ENCODE measurements at places on chromosomes 1 and 21.

GRCh38 chr1:51354416-51354815, 24.1 kb upstream of the TTC39A start:
- no peak for DNase-seq

DNA sequence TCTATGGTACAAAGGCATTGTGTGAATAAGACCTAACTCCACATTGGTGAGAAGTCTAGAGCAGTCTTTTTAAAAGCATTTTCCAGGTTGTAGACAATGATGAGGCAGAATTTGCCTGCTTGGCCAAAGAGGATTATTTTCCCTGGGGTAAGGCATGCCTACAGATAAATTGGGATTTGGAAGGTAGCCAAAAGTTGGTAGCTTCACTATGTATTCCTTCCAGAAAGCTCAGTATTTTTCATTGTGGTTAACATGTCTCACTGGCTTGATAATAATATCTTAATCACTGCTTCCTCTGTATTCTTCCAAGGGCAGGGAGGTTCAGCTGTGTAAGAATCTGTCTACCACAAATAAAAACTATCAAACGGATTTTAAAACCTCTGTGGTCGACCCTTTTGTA, 590.8 kb upstream of the PRMT6 start:
- no peak for DNase-seq

- no peak for DNase-seq
Measured at GRCh38 chr1:157069601-157070000, 24.1 kb upstream of the ARHGEF11 start.

DNA sequence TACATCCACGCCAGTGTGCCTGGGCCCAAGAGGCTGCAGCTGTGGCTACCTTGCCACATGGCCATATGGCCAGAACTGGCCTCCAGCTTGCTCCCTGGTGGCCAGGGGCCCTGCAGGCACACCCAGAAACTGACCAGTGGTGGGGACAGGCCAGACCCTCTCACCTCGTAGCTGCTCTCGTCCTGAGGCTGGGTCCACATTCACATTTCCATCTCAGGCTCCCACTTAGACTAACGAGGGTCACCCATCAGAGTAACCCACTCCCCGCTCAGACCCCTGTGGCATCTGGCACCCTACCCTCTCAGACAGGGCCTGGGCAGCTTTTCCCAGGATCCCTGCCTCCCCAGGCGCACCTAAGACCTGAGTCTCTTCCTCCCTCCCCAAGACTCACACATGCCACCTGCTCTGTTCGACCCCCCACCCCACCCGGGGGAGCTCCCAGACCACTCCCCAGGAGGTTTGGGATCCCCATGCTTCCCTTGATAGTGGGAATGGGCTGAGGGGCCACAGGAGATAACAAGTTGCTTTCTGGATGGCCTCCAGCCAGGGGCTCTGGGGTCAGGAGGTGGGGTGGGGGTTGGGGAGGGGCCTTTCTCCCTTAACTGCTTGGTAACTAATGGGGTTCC, 21.3 kb upstream of the RNU1-4 start:
- DNase-seq: no peak

DNA sequence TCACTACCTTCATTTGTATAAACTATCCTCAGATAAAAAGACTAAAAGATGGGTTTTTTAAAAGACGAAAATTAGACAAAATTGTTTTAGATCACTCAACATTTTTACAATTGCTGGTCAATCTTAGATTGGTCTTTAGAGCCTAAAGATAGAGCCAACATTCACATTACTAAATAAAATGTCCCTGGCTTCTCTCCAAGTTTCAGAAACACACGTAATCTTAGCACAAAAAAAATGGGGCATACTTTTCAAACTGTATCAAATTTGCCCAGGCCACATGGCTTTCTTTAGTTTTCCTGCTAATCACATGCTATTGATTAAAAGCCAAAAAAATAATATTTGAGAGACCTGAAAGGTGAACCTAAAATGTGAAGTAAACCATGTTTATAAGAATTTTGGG, 288.1 kb downstream of the DPYD start:
- DNase-seq: no peak

GRCh38 chr1:39757501-39757900, 13.6 kb downstream of the OXCT2 start:
- DNase-seq: no peak

DNA sequence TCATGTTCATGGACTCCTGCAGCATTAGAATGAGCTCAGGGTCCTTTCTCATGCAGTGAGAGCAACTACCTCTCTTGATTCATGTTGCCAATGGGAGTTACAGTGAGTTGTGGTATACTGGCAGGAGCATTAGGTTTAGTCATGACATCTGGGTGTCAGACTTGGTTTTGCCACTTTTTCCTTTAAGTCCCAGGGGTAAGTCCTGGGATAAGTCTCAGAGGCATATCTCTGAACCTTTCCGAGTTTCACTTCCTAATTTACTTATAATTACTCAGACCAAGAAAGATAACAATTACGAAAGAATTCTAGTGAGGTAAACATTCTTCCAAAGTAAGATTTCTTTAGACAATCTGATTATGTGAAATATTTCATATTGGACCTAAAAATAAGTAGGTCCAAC, 606.0 kb downstream of the SMYD3 start:
- DNase-seq: peak; percentile 30

GRCh38 chr1:54081306-54082270, 28.2 kb downstream of the TCEANC2 start:
- peak; percentile 84 for DNase-seq

- no peak for DNase-seq
Measured at GRCh38 chr1:202270871-202271326, 70.8 kb downstream of the UBE2T start.

DNA sequence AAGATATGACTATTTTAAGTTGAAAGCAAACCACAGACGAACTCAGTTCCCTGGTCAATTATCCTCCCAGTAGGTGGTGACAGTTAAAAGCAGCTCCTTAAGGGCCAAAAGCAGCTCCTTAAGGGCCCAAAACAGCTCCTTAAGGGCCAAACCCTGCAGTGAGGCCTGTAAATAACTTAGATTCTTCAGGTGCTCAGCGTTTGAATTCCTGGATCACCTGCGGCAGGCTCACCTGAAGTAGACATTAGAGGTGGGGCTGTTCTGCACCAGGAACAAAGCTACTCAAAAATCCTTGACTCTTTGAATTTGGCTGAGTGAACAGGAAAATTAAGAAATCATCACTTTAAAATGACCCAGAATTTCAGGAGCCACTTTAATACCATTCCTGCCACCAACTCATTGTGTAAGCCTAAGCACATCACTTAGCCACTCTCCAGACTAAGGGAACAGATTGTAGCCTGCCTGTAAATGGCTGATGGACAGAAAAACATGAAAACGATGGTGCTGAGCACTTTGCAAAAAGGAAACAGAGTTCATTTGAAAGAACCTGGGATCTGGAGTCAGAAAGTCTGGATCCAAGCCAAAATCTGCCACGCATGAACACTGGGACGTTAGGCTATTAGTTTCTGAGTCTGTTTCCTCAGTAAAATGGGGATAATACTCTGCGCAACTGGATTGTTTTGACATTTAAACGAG, 126.9 kb downstream of the LRIG2 start:
- no peak for DNase-seq

GRCh38 chr1:100506217-100506616, 31.7 kb upstream of the GPR88 start:
- no peak for DNase-seq

DNA sequence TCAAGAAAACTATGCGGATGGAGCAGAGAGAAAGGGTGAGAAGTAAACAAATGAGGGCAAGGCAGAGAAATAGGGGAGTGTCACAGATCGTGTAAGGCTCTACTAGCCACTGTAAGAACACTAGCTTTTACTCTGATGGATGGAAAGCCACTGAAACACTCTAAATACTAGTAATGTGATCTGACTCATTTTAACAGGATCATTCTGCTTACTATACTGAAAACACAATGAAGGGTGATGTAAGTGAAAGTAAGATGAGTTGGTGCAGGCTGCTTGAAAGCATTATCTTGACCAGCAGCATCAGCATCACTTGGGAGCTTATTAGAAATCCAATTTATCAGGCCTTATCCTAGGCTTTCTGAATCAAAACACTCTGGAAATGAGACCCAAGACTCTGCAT, 32.7 kb downstream of the TUT4 start:
- no peak for DNase-seq

DNA sequence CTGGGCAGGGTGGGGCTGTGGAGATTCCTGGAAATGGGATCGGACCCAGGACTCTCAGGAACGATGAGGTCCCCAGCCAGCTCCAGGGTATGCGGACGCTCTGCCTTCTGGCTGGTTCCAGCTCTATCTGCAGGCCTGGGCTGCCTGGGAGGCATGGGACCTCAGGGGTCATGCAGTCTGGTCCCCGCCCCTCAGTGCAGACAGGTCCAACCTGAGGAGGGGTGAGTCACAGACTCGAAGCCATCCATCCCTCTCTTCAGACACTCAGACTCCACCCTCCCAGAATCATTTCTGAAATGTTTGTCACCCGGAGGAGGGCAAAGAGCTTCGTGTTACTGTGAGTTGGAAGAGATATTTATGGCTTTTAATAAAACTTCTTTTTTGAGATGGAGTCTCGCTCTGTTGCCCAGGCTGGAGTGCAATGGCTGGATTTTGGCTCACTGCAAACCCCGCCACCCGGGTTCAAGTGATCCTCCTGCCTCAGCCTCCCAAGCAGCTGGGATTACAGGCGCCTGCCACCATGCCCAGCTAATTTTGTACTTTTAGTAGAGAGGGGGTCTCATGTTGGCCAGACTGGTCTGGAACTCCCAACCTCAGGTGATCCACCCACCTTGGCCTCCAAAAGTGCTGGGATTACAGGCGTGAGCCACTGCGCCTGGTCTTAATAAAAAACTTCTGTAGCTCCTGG, 5.9 kb upstream of the MYOM3 start:
- DNase-seq: no peak

All from suppressor macrophage treated with lipopolysaccharide for 1 hour (primary cell).